Naive B cell (primary cell): ENCODE measurements at places on chromosomes 5 and 9. TPM values are rescaled to one million over a fixed set of nuclear protein-coding genes. Genes with fewer than 3 reads are reported as not detected.

- H3K27ac ChIP-seq = no peak overlapping the region
- DNase-seq = no peak
- H3K27me3 ChIP-seq = peaks cover 33% of the 10 kb centered on the region
These were observed 23.8 kb upstream of the SLC46A2 start for GRCh38 chr9:112914524-112914923.

DNA sequence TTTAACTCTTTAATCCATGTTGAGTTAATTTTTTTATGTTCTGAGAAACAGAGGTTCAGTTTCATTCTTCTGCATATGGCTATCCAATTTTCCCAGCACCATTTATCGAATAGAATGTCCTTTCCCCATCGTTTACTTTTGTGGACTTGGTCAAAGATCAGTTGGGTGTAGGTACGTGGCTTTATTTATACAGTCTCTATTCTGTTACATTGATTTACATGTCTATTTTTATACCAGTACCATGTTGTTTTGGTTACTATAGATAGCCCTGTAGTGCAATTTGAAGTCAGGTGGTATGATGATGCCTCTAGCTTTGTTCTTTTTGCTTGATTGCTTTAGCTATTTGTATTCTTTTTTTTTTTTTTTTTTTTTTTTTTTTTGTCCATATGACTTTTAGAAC is 462.0 kb downstream of the HTR1A start:
- no peak overlapping the region for H3K27ac ChIP-seq
- DNase-seq = no peak
- no peaks in the 10 kb centered on the region for H3K4me1 ChIP-seq
- H3K4me3 ChIP-seq = no peak overlapping the region
- no peaks in the 10 kb centered on the region for H3K27me3 ChIP-seq

DNA sequence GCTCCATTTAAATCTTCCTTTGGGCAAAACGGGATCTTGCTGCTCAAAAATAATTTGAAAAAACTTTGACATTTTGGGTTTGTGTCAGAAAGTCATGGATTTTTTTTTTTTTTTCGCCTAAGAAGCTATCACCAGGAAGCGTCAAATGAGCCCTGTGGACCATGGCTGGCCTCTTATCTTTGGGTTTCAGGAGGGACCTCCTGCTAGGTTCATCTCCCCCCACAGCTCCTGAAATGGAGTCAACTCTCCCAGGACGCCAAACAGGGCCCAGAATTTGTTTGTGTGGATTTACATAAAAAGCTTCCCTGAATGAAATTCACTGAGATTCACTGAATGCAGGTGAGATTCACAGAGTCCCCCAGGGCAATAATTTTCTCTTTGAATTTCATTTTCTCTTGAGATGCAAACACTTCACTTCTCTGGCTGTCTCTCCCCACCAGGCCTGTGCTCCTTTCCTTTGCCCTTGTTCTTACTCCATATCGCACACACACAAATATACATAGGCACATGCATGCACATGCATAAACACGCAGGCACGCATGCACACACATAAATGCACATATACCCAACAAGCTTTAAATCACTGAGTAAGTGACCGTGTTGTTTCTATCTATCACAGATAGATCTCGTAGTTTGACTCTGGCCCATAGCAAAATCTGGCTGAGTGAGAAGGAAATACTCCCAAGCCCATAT is 55.3 kb upstream of the GALNT10 start:
- no peak for DNase-seq
- H3K36me3 ChIP-seq = no peaks in the 10 kb centered on the region
- no peaks in the 10 kb centered on the region for H3K4me1 ChIP-seq
- H3K4me3 ChIP-seq = no peak overlapping the region

GRCh38 chr9:68798423-68798822 is 93.4 kb downstream of the PIP5K1B start:
- H3K4me1 ChIP-seq = peaks cover 37% of the 10 kb centered on the region
- H3K4me3 ChIP-seq = no peak overlapping the region
- H3K27me3 ChIP-seq = no peaks in the 10 kb centered on the region
- H3K36me3 ChIP-seq = no peaks in the 10 kb centered on the region
- DNase-seq = no peak

DNA sequence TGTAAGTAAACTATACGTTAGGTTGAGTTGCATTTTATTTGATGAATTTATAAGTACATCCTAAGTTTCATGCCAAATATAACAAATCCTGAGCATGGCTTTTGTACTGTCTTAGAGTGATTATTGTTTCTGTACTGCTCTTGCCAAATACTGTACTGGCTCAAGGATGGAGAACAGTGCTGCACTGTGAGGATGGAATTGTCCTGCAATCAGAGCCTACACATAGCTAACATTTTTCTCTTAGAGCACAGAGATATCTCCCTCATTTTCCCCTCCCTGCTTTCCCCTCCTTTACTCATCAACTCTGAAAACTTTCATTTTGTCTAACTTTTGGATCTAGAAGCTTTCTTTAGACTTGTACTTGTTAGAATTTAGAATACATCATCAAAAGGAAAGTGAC is 28.3 kb downstream of the LRRC70 start:
- H3K27ac ChIP-seq = no peak overlapping the region
- H3K27me3 ChIP-seq = no peaks in the 10 kb centered on the region
- H3K4me3 ChIP-seq = no peak overlapping the region
- no peaks in the 10 kb centered on the region for H3K4me1 ChIP-seq
- no peak for DNase-seq
- H3K36me3 ChIP-seq = peaks cover 37% of the 10 kb centered on the region

DNA sequence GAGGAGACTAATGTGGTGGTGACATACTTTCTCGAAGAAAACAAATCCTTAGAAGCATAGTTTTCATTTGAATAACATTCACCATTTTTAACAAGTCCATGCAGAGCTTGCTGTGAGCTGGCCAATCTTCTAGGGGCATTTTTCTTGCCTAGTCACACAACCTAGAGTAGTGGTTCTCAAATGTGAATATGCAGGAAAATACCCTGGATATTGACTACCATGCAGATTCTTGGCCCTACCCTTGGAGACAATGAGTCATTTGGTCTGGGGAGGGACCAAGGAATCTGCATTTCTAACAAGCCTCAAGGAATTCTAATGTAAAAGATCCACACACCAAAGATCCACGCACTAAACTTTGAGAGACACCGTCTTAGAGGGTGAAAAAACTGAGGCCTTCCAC is 23.5 kb downstream of the GDNF start:
- no peak for DNase-seq
- H3K27ac ChIP-seq = peak overlapping the region; percentile 70
- peaks cover 18% of the 10 kb centered on the region for H3K27me3 ChIP-seq
- no peak overlapping the region for H3K4me3 ChIP-seq

- no peaks in the 10 kb centered on the region for H3K36me3 ChIP-seq
- no peak for DNase-seq
These were observed 369.3 kb upstream of the IRX1 start for GRCh38 chr5:3226196-3226920.

- peaks cover 34% of the 10 kb centered on the region for H3K27me3 ChIP-seq
- H3K36me3 ChIP-seq = no peaks in the 10 kb centered on the region
- no peak overlapping the region for H3K27ac ChIP-seq
- no peak overlapping the region for H3K4me3 ChIP-seq
- peaks cover 8% of the 10 kb centered on the region for H3K4me1 ChIP-seq
- DNase-seq = no peak
These were observed 438 bp upstream of the ARSI start for GRCh38 chr5:150303070-150303615.

GRCh38 chr5:53575831-53576230 is 15.4 kb downstream of the NDUFS4 start:
- no peak overlapping the region for H3K4me3 ChIP-seq
- no peak for DNase-seq
- H3K4me1 ChIP-seq = peaks cover 62% of the 10 kb centered on the region
- H3K27me3 ChIP-seq = no peaks in the 10 kb centered on the region

GRCh38 chr9:105836936-105837660 is 142.8 kb downstream of the TMEM38B start:
- no peak overlapping the region for H3K4me3 ChIP-seq
- no peak overlapping the region for H3K27ac ChIP-seq
- H3K4me1 ChIP-seq = no peaks in the 10 kb centered on the region
- H3K36me3 ChIP-seq = no peaks in the 10 kb centered on the region
- H3K27me3 ChIP-seq = no peaks in the 10 kb centered on the region
- DNase-seq = no peak

GRCh38 chr5:155019601-155020226 is 6.2 kb downstream of the KIF4B start:
- no peak overlapping the region for H3K27ac ChIP-seq
- H3K27me3 ChIP-seq = peaks cover 15% of the 10 kb centered on the region
- peaks cover 12% of the 10 kb centered on the region for H3K36me3 ChIP-seq

DNA sequence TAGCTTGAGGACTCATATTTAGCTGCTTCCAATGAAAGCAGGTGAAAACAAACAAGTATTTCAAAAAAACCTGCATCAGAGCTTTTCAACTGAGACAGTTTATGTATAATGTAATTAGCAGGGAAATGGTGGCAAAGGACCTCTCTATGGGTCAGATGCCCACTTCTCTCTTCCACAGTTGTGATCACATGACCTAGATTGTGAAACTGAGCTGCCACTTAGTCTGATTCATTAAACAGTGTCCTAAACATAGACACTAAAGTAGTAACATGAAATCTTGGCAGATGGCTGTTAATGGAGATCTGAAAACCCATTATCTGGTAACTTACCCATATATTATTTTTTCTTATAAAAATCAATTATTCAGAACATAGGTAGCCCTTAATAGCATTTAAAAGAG is 663.6 kb upstream of the RIOK2 start:
- H3K27me3 ChIP-seq = no peaks in the 10 kb centered on the region
- H3K4me1 ChIP-seq = no peaks in the 10 kb centered on the region
- no peak for DNase-seq
- peaks cover 4% of the 10 kb centered on the region for H3K36me3 ChIP-seq

GRCh38 chr5:180988592-180988991 is at the start of gene BTNL3:
Gene BTNL3 (plus strand): TSS chr5:180988846. CDS start chr5:180989029, 183 bp downstream.
- H3K4me3 ChIP-seq = no peak within 1 kb of the TSS
- no peaks in the 10 kb centered on the region for H3K36me3 ChIP-seq
- no peak within 1 kb of the TSS for H3K27ac ChIP-seq

GRCh38 chr5:32276173-32276853 is 36.4 kb downstream of the MTMR12 start:
- H3K27me3 ChIP-seq = no peaks in the 10 kb centered on the region
- peak overlapping the region; percentile 93 for H3K27ac ChIP-seq
- peak; percentile 59 for DNase-seq
- H3K4me3 ChIP-seq = peak overlapping the region; percentile 61
- peaks cover 25% of the 10 kb centered on the region for H3K36me3 ChIP-seq
- peaks cover 35% of the 10 kb centered on the region for H3K4me1 ChIP-seq

DNA sequence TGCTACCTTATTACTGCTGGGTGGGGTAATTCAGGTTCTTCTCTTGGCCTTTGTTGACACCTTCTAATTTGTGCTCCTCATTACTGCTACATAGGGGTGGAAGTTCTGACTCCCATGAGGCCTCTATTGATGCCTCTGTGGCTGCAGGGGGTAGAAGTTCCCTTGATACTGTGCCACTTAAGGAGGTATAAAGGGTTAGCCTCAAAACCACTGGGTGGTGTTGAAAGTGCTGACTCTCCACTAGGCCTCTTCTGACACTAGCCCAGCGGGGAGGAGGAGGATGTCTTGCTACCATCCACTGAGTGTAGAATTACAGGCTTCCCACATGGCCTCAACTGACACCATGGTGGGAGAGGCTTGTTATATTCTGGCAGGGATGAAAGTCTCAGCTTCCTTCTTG is 36.7 kb upstream of the CCDC112 start:
- no peaks in the 10 kb centered on the region for H3K36me3 ChIP-seq
- H3K4me3 ChIP-seq = peak overlapping the region; percentile 47
- no peak for DNase-seq

NSG2 gene
- not detected for polyA plus RNA-seq

NUTM2G gene
- polyA plus RNA-seq = not detected

SPATA9 gene
- polyA plus RNA-seq = not detected

FCN1 gene
- polyA plus RNA-seq = 7.0 TPM

LCN15 gene
- not detected for polyA plus RNA-seq

SHISAL2B gene
- not detected for polyA plus RNA-seq
